Stimulated activated CD8-positive, alpha-beta memory T cell treated with anti-CD3 and anti-CD28 coated beads, Interleukin-4, amount 100 ng/mL, for 1 hour (primary cell): ENCODE measurements at places on chromosomes 4 and X.

GRCh38 chrX:107537815-107538214 is 88.4 kb downstream of the FRMPD3 start:
- no peak for DNase-seq

DNA sequence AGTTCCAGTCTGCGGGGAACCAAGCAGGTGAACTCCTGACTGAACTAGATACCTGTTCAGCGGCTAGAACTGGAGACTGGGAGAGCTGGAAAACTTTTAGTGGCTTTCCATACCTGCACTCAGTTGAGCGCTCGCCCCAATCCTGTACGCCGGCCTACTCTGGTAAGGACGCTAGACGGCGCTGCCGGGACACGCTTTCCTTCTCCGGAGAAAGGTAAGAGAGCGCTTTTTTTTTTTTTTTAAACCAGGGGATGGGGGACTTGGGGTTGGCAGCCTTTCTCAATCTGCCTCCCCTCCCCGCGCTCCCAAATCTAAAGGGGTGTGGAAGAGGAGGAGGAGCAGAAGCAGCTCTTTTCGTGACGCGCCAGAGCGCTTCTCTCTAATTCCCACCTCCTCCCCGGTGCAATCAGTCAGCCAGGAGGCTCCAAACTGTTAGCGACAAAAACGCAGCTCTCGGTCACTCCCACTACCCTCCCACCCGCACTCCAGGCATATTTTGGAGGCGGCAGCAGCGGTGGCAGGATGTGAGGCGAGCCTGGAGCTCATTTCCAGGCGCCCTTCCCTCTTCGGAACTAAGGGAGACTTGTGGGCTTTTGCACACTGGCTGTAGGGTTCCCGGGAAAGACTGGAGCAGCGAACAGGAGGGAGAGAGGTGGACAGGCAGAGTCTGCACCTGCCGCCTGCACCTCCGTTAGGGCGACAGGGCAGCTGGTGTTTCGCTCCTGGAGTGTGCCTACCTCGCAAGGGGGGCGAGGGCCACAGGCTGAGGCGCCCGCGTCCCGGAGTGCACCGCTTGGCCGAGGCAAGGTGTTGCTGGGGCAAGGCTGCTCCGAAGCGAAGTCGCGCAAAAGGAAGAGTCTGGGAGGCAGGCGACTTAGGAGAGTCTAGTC is at the start of gene IL1RAPL2:
Gene IL1RAPL2, plus strand, starts transcription at position 409 of the 890 bp plus-strand sequence.
- DNase-seq, result no peak

DNA sequence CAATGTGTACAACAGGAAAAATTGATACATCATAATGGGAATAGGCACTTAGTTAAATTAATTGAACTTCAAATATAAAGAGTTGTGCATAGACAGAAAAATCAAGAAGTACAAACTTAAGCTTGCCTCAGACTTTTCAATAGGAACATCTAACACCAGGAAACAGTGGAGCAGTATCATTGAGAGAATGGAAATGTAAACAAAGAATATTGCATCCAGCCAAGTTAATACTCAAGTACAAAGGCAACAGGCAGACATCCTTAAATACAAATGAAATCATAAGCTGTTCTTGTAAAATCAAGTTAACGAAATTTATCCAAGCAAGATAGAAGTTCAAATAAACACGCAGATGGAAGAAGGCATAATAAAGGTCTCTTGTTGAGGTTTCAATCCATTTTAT is 71.2 kb upstream of the TLR2 start:
- DNase-seq, result no peak

DNA sequence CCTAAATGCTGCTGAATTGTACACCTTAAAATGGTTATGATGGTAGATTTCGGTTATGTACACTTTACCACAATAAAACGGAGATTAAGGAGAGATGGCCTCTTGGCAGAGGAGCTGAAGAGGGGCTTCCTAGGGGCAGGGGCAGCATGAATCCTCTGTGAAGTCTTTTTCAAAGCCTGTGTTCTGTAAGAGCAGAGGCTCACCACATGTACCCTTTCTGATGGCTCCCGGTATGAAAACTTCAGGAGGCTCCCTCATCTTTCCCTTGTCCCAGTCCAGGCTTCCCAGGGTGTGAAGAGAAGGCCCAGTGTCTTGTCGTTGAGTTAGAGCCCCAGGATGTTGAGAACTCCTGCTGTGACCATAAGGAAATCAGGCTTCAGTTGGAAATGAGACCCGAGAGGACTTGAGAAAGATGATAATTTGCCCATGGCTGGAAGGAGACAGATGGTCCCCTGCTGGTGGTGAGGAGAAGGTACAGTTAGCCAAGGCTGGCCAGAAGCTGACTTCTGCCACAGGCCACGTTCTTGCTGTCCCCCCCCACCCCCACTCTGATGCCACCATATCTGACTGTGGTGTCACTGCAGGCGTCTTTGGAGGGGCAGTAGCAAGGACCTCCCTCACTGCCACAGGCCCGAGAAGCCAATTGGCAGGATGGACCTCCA is 31.8 kb upstream of the MTM1 start:
- DNase-seq, result no peak

- DNase-seq, result no peak
Measured at GRCh38 chr4:3607690-3608552, 75.7 kb upstream of the LRPAP1 start.

GRCh38 chr4:110636680-110637407 is 14.0 kb upstream of the PITX2 start:
- DNase-seq, result no peak

GRCh38 chrX:119816300-119816699 is 24.9 kb upstream of the RPL39 start:
- DNase-seq, result no peak

- no peak for DNase-seq
Measured at GRCh38 chr4:151169223-151169622, 69.8 kb downstream of the RPS3A start.

GRCh38 chrX:21171181-21171580 is 203.0 kb upstream of the CNKSR2 start:
- no peak for DNase-seq

- DNase-seq, result no peak
Measured at GRCh38 chr4:8398347-8398746, 42.2 kb downstream of the ACOX3 start.

GRCh38 chr4:49063670-49064069 is 77.6 kb downstream of the CWH43 start:
- no peak for DNase-seq

GRCh38 chr4:114770624-114771023 is 172.0 kb downstream of the UGT8 start:
- no peak for DNase-seq

- DNase-seq, result no peak
Measured at GRCh38 chr4:112819729-112820128, 182.8 kb downstream of the LARP7 start.

GRCh38 chrX:100994352-100995281 is 25.1 kb downstream of the ARL13A start:
- no peak for DNase-seq

GRCh38 chr4:152106113-152106763 is 345.4 kb upstream of the GATB start:
- no peak for DNase-seq

DNA sequence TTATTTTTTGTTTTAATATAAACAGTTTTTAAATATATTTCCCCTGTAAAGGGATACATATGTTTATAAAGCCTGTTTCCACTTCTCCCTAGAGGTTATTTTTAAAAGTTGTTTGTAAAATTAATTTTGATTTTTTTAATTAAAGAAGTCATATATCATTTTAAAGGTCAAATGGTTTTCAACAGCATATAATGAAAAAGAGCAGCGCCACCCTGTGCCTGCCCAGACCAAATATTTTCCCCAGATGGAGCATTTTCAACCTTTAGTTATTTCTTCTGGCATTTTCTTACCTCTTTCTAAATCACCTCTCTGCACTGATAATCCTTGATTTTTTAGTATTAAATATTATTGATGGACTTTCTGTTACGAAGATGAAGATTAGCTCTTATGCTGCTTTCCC is 21.0 kb downstream of the MSX1 start:
- DNase-seq, result no peak

- DNase-seq, result no peak
Measured at GRCh38 chr4:5609306-5610007, 98.9 kb downstream of the EVC2 start.

DNA sequence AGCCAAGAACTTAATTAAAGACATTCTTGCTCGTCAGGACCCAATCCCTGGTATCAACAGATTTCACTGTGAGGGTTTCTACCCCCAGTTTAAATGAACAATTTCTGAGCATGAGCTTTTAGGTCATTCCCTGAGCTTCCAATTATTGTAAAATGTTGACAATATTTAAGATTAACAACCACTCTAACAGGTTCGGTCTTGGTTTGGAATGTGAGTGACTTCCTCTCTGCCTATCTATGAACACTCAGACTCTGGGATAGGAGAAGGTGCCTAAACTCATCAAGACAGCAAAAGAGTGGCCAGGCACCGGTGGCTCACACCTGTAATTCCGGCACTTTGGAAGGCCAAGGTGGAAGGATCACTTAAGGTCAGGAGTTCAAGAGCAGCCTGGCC is 82.9 kb upstream of the TMEM150C start:
- DNase-seq, result no peak

- DNase-seq, result no peak
Measured at GRCh38 chr4:78742300-78742699, 33.9 kb upstream of the BMP2K start.

DNA sequence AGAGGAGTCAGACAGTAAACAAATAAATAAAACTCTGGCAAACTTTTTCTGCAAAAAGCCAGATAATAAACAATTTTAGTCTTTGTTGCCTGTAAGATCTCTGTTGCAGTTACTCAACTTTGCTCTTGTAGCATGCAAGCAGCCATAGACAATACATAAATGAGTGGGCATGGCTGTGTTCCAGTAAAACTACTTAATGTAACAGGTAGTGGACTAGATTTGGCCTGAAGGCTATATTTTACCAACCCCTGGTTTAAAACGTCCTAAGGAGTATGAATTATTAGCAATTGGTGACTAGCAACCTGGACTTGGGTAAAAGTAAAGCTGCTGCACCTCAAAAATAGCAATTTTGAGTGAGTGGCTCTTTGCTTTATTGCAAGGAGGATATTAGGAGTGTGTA is 30.9 kb downstream of the SLAIN2 start:
- no peak for DNase-seq

DNA sequence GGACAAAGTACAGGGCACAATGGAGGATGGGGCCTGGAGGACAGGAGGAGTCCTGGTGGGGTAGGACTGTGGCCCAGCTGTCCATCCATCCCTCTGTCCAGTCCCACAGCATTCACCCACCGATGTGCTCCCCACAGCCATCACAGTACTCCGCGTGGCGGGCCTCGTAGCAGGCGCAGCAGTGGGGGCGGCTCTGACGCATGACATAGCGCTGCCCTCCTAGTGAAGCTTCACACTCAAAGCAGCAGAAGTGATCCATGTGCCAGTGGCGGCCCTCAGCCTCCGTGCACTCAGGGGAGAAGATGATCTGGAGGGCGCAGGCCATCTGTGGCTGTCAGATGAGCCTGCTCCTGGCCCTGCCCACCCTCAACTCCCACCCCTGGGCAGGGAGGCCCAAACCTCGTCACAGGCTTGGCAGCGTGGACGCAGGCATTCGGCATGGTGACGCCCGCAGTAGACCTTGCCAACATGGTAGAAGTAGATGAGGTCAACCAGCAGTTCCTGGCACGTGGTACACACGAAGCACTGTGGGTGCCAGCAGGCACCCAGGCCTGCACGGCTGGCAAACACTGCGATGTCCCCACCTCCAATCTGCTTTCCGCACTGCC is 6.3 kb downstream of the PLP2 start:
- DNase-seq, result no peak

GRCh38 chr4:104896660-104897645 is 249.7 kb upstream of the TET2 start:
- DNase-seq, result no peak

- no peak for DNase-seq
Measured at GRCh38 chr4:3658530-3658913, 107.7 kb upstream of the ADRA2C start.

DNA sequence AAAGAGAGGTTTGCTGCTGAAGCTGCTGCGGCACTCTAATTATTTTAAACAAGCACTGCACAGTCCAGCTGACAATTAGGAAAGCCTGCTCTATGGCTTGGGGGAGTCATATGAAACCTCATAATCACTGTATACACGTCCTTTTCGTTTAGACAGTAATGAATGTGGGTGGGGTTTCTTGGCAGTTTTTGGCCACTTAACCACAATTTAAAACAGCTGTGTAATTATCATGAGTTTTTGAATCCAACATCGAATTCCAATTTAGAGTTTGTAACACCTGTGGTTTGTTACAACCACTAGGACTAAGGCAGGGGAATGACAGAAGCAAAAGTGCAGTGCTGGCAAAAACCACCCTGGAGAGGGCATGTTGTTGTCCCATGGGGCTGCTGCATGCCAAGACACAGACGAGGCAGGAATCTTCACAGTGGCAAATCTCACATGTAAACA is 99.5 kb downstream of the CXXC4 start:
- no peak for DNase-seq

DNA sequence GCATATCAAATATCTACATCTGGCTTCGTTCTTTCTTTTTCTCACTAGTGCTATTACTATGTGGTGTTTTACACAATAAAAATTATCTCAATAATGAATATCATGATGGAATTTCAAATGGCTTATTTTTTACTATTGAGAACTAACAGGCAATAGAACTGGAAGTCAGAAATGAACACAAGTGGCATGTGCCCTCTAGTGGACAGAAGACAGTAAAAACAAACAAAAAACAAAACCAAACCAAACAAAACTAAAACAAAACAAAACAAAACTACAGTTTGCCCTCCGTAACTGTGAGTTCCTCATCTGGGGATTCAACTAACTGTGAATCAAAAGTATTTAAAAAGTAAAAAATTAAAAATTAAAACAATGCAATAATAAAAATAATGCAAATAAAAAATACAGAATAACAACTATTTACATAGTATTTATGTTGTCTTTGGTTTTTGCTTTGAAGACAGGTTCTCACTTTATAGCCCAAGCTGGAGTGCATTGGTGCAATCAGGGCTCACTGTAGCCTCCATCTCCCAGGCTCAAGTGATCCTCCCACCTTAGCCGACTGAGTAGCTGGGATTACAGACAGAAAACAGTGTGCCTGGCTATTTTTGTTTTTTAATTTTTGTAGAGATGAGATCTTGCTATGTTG is 195.6 kb upstream of the TACR3 start:
- DNase-seq, result no peak

DNA sequence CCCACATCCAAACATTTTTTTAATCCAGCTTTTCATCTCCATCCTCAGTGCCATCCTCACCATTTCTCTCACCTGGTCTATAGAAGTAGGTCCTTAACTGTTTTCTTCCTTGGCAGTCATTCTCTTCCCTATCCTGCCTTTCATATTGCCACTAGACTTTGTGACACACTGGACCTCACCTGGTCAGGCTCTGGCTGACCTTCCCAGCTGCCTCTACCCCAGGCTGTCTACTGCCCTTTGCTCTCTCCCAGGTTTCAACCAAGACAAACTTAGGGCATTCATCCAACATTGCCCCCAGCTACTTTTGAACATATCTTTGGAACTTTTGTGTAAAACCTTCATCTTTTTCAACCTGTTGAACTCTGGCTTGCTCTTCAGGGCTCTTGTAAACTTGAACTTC is 39.8 kb downstream of the TRAPPC11 start:
- DNase-seq, result no peak

GRCh38 chrX:11887175-11887574 is 129.1 kb downstream of the MSL3 start:
- no peak for DNase-seq
